ENCODE measurements at places on chromosomes 3 and 15.

DNA sequence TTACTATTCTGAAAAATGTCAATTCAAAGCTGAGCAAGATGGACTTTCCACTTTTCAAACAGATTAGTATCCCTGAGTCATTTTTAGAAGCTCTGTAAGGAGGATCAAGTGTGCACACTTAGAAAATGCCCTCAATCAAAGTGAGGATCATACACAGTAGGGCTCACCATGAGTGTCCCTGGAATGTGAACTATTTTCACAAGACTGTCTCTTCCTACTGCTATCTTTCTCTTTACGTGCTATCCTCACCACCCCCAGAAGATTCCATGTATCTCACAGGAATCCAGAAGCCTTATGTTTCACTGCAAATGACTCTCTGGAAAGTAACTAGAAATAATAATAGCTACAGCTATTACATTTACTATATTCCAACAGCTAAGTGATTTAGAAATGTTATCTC lies 349.9 kb upstream of the TGFBR2 start:
- DNase-seq = no peak

- peak; percentile 6 for DNase-seq
These were observed 642.3 kb downstream of the RBMS3 start for GRCh38 chr3:29922992-29923746.

GRCh38 chr15:100595964-100596363 lies 6.0 kb downstream of the LINS1 start:
- no peak for DNase-seq

DNA sequence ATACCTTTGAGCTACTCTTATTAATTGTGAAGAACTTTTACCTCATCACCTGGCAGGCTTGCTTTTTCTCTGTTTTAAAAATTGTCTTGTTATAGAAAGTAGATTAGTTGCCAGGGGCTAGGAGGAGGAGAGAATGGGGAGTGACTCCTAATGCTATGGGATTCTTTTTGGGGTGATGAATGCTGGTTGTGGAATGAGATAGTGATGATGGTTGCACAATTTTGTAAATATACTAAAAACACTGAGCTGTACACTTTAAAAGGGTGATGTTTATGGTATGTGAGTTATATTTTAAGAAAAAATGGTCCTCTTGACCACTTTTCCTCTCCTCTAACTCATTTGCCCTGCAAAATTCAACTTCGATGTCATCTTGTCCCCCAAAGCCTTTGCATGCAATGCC lies 31.8 kb upstream of the LRIG1 start:
- no peak for DNase-seq

DNA sequence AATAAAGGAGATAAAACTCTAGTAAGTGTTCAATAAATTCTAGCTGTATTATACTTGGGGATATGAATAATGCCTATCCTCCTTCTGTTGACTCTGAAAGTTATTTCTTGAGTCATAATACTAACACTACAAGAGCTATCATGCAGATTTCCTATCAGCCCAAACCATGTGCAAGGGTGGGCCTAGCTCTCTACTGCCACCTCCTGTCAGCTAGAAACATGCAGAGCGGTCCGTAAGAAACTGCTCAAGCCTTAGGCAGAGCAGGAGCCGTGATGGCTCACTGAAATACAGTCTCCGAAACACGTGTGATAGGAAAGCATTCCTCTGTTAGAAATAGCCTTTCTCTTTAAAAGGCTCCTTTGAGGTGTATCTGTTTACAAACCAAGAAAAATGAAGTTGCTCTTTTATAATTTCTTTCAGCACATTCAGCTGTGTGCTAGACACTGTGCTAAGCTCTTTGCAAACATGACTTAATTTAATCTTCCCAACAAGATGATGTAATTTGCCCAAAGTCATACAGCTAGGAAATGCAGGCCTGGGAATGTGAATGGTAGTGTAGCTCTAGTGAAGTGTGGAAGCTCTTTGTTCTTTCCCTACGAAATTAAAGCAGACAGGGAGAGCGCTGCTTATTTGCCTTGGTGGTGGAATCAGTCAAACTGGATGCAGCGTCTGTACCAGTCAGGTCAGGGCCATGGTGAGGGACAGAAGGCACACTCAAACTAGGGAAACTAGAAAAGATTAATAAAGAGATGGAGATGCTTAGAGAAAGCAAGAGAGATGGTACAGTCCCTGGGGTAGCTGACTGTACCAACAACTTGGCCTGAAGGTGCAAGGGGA lies 43.1 kb downstream of the MTHFS start:
- peak; percentile 73 for DNase-seq

DNA sequence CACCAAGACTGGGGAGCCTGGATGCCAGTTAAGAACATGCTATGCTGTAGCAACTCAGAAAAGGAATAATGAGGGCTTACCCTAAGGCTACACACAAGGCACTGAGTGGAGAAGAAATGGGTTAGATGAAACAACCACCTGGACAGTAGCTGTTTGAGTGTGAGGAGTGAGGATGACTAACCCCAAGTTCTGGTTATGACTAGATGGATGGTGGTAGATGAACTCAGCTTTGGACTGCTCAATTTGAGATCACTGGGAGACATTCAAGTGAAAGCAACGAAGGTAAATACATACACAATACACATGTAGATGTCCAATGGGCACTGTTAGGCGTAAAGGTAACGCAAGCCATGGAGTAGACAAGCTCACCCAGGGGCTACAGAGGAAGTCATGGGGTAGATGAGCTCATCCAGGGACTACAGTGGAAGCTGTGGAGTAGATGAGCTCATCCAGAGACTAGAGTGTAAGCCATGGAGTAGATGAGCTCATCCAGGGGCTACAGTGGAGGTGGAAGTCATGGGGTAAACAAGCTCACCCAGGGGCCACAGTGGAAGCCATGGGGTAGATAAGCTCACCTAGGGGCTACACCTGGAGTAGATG lies 98.3 kb downstream of the ANO10 start:
- no peak for DNase-seq

GRCh38 chr15:36499412-36500389 lies 79.7 kb upstream of the CDIN1 start:
- DNase-seq = no peak

DNA sequence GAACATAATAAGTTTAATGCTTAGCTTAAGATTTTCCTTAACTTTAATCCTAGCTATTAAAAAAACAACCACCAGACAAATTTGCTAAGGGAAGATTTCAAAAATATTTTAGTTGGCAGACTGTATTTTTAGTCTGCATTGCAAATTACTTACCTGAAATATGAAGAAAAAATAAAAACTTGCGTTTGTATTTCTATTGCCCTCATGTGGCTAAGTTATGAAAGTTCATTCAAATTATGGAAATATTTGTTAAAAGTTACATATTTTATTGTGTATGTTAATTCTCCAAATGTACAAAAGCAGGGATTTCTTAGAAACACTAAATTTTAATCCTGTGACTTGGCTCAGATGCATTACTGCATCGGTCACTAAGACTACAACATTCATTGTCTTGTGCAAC lies 15.0 kb downstream of the GTF2A2 start:
- DNase-seq = no peak

- peak; percentile 58 for DNase-seq
These were observed 59.8 kb upstream of the KLHL25 start for GRCh38 chr15:85854345-85855097.
